ENCODE measurements at places on chromosomes 5 and 9.

- H3K27me3 ChIP-seq: no peaks in the 10 kb centered on the region
- no peak overlapping the region for H3K4me3 ChIP-seq
- no peaks in the 10 kb centered on the region for H3K36me3 ChIP-seq
- no peak for DNase-seq
- no peaks in the 10 kb centered on the region for H3K4me1 ChIP-seq
These were observed 131.4 kb downstream of the FAM114A2 start for GRCh38 chr5:153907170-153907775.

- H3K36me3 ChIP-seq: no peaks in the 10 kb centered on the region
- peaks cover 11% of the 10 kb centered on the region for H3K4me1 ChIP-seq
- H3K27ac ChIP-seq: no peak overlapping the region
- no peak overlapping the region for H3K4me3 ChIP-seq
- no peaks in the 10 kb centered on the region for H3K27me3 ChIP-seq
These were observed 46.6 kb downstream of the ATG10 start for GRCh38 chr5:82018462-82018861.

GRCh38 chr9:20302197-20302596, 320.1 kb downstream of the MLLT3 start:
- H3K4me3 ChIP-seq: no peak overlapping the region
- no peak overlapping the region for H3K27ac ChIP-seq
- H3K4me1 ChIP-seq: no peaks in the 10 kb centered on the region
- no peaks in the 10 kb centered on the region for H3K27me3 ChIP-seq

DNA sequence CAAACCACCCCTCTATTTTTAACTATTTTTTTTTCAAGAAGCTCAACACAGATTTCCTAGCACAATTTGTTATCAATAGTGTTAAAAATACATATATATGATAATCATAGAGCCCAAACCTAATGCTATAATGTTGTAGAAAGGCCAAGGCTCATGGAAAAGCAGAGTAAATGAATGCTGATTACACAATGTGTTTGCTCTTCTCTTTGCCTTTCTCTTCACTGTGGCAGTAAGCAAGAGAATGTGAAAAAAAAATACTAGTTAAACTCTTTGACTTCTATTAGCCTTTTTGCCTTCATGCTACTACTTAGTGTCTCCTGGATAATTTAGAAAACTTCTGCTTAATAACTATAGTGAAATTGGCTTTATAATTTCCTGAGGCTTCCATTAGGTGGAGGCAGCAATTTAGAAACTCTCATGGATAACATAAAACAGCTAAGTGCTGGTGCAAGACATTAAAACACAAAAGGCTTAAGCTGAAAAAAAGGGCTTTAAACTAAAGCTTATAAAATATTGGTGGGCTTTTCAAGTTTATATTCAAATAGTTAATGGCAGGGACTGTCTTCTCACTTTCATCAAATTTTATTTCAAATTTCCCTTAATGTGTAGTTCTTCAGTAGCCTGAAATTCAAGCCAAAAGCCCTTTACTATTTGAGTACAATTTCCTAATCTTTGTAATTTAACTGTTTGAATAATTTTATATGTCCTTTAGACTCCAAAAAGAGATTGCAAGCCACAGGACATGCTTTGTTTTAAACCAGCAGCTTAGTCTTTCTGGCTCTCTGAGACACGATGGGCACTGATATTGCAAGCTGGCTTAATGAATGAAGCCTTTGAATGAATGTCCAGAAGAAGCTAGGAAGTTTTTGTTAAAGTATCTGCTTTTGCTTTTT, 2031.8 kb upstream of the CDH6 start:
- no peak overlapping the region for H3K4me3 ChIP-seq
- H3K27ac ChIP-seq: no peak overlapping the region
- no peaks in the 10 kb centered on the region for H3K27me3 ChIP-seq
- DNase-seq: no peak
- H3K36me3 ChIP-seq: no peaks in the 10 kb centered on the region

- H3K27ac ChIP-seq: no peak overlapping the region
- H3K27me3 ChIP-seq: no peaks in the 10 kb centered on the region
- no peak overlapping the region for H3K4me3 ChIP-seq
- no peaks in the 10 kb centered on the region for H3K36me3 ChIP-seq
- no peaks in the 10 kb centered on the region for H3K4me1 ChIP-seq
- no peak for DNase-seq
These were observed 379.7 kb downstream of the PSAT1 start for GRCh38 chr9:78676623-78677022.

DNA sequence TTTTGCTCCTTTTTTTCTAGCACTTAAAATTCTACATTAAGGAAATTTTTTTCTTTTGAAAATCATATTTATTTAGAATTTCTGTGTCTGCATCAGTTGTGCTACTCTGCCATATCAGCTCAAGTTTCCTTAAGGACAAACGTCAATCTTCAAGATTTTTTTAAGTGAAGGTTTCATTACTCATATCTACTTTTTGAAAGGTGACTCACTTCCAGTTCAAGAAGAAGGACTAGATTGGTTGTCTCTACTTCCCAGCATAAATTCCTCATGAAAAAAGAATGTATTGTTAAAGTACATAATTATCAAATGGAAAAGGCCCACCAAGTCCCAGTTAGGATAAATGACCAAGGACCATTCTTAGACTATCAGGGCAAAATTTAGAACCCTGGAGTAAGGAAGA, 626.5 kb downstream of the DMRTA1 start:
- H3K4me3 ChIP-seq: no peak overlapping the region
- no peaks in the 10 kb centered on the region for H3K27me3 ChIP-seq
- no peaks in the 10 kb centered on the region for H3K4me1 ChIP-seq
- H3K27ac ChIP-seq: no peak overlapping the region
